ENCODE measurements at places on chromosomes 11 and 22.

DNA sequence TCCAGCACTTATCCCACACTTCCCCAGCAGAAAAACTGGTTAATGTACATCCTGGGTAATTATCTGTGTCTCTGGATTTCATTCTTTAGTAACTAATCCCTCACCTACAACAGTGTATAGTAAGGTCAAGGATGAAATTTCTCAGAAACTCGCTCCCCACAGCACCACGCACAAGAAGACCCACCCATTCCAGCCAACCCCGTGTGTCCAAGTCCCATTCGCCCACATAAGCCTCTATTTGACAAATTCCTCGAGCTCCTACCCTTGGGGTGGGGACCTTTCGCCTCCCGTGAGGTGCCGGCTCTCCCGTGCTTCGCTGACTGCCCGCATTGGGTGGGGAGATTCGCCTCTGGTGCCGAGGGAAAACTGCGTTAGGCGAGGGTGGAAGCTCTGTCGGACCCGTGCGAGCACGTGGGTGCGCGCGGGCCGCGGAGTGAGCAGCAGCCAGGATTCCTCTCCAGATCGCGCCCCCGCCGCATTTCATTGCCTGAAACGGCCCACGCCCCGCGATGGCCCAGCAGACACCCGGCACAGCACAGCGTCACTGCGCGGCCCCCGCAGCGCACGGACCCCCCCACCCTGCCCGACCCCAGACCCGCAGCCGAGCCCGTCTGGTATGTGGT is 866 bp downstream of the EXPH5 start:
- DNase-seq, result no peak

GRCh38 chr11:44377121-44377520 is 67.2 kb upstream of the ALX4 start:
- DNase-seq, result no peak

- no peak for DNase-seq
Measured at GRCh38 chr22:29030016-29030617, 31.5 kb downstream of the C22orf31 start.

- no peak for DNase-seq
Measured at GRCh38 chr22:45329530-45329936, 19.8 kb downstream of the FAM118A start.

DNA sequence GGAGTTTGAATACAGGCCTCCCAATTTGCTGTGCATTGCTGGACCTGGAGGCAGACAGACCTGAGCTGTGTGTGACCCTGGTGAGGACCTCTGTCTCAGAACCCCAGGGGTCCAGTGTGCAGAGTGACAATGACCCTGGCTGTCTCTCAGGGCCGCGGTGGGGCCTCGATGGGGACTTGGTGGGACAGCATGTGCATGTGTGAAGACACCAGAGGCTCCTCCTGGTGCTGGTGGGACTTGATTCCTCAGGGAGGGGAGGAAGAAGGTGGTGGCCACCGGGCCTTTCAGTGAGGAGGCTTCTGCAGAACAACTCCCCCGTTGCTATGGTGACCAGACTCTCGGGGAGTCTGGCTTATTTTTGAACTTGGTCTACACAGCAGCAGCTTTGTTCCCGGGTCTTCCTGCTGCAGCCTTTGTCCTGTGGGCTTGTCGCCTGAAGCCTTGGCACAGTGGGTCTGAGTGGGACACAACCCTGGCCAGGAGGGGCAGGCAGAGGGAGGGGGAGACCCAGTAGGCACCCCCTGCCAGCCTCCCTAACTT is 35.3 kb downstream of the MCM5 start:
- DNase-seq, result no peak

DNA sequence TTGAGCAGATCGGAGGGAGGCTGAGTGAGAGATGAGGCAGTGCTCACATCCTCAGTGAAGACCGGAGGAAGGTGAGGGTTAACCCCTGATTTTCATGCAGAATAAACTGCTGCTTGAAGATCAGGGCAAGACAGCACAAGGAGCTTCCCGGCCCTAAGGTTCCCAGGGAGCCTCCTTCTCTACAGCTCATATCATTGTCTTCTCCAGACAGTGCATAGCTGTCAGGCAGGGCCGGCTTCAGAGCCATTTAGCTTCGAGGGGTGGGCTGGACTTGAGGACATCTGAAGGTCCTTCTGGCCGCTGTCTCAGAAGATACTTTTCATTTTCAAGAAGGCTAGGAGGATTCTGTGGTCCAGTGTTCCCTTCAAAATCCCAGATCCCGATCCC is 7.2 kb downstream of the ADAMTS8 start:
- DNase-seq, result no peak

- DNase-seq, result no peak
Measured at GRCh38 chr11:121461843-121462242, 9.1 kb upstream of the SORL1-AS1 start.

DNA sequence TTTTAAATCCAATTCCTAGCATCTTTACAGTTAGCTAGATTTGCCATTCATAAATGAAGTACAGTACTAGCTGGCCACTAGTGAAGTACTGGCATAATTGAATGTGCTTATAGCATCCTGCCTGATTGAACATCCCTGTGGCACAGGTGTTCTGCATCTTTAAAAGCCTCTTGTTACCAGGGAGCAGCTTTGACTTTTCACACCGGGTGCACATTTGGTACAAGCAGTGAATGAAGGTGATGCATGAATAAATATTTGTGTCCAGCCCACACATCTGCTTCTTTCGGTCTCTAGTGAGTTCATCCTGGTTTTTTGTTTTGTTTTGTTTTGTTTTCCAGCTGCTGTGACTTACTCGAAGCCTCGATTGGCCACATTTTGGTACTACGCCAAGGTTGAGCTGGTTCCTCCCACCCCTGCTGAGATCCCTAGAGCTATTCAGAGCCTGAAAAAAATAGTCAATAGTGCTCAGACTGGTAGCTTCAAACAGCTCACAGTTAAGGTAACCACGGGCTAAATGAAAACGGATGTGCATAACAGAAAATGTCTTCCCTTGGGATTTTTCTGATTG is 5.3 kb downstream of the ATP5MG start:
- DNase-seq, result no peak

GRCh38 chr11:18309691-18310090 is 12.2 kb downstream of the HPS5 start:
- no peak for DNase-seq

DNA sequence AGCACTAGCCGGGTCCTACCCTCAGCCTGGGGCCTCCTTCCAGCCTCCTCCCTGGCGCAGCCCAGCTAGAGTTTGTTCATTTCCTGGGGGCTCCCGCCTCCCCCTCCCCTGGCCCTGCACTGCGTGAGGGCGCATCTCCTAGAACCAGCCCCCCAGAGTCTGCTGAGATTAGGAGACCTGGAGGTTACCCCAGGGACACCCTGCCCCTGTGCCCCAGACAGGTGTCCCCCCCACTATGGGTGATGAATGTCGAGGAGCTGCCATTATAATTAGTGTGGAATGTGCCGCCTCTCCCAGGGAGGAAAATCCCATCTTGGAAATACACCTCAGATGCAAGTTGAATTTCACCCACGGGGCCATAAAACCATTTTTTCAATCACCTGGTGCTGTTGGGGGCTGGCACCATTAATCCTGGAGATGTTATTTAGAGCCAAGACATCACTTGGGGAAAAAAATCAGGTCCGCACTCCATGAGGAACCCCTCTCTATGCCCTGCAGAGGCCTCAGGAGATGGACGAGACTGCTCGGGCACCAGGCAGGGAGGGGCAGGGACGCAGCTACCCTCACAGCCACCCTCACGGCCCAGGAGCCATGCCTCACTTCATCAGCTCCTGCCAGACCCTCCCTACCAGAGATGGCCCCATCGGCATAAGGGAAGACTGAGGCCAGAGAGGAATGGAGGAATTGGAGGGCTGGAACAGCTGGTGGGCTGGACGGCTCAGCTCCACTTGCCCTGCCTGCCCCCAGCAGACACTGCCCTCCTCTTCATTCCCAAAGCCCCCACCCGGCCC is 197.5 kb downstream of the IGLL1 start:
- DNase-seq, result no peak

DNA sequence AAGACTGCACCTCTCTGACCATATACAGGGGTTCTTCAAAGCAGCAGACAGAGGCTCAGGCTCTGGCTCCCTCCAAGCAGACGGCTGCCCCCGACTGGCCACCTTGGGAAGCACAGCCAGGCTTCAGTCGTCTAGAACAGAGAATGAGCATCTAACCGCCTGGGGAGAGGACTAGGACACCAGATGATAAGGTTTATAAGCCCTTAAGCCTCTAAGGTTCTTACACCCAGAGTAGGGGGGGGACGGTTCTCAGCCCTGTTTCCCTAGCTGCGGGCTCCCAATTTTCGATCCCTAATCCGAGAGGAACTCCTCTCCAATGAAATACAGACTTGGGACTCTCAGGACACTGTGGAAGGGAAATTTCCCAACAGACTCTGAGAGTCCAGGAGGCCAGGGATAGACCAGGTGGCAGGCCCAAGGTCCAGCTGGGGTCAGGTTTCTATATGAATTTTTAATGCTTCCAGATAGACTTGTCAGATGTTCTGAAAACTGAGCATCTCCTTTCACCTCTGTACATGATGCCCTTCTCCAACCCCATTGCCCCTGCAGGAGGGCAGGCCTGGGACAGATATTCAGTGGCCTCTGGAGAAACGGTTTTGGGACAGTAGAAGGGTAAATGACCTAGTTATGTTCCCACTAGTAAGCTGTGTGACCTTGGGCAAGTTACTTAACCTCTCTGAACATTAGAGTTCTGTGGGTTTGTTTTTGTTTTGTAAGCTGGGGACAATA is 20.2 kb downstream of the RTN4RL2 start:
- DNase-seq, result no peak

GRCh38 chr11:35803115-35803514 is 140.5 kb downstream of the TRIM44 start:
- DNase-seq, result no peak

DNA sequence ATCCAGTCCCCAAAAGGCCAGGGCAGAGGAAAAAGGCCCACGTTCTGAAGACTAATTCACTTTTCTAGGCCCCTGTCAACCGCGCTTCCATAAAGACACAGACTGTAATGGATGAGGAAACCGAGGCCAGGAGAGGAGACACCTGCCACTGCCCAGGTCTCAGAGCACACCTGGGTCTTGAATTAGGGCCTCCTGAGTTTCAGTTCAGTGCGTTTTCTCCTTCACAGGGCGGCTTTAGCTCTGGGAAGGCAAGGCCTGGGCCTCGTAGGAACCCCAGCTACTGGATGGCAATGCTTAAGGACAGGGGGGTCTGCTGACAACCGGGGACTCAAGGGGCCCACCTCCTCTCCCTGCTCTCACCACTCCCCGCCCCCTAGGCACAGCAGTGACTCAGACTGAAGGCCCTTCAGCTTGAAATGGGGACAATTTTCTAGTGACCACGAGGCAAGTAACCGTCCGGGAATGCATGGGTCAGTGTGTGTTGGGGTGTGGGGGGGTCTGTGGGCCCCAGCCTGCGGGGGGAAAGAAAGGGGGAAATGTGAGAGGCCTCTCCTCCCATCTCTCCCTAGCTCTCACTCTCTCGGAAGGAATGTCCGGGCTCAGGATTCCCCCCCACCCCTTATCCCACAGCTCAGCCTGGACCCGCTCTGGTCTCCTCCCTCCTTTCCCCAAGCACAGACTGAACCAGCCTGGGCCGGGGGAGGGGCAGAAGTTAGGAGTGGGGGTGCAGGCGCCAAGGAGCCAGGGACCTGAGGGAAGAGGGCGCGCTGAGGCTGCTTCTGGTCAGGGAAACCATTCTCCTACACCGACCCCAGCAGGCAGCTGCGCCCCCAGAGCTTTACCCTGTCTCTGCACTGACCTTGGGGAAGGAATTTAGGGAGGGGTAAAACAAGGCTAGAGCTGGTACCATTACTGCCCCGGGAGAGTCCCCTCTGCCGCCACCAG is 17.2 kb downstream of the CREB3L1 start:
- DNase-seq, result no peak

DNA sequence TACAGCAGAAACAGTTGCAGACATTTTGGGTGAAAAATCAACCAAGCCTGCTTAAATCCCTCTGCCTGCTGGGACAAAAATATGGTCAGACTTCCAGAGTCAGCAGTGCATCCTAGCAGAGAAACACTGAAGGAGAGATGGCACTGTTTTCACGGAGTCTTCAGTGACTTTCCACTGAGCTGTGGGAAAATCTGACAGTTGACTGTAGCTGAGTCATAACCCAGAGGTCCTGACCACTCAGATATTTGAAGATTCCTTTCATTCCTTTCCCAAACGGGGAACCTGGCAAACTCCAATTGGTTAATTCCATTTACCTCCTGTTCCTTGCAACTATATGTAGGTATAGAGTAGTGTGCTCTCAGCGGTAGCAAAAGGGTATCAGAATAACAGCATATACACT is 20.9 kb upstream of the UPB1 start:
- DNase-seq, result no peak

DNA sequence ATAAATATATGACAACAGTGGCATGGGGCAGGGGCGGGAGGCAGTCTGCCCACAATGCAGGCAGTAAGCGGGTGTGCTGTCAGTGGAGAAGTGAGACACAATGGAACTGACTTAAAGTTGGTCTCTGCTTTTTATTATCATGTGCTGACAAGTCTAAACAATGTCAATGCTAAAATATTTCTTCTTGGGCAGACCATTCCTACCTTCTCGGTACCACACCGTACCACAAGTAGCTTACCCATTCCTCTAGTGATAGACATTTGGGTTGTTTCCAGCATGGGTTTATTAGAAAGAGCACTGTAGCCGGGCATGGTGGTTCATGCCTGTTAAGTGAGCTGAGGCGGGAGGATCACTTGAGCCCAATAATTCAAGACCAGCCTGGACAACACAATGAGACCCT is 2.6 kb upstream of the CHADL start:
- DNase-seq, result no peak

- no peak for DNase-seq
Measured at GRCh38 chr11:71335371-71335770, 83.0 kb upstream of the SHANK2 start.

GRCh38 chr22:44663256-44663999 is 38.6 kb upstream of the PRR5 start:
- no peak for DNase-seq

- no peak for DNase-seq
Measured at GRCh38 chr11:74321487-74322188, 10.2 kb upstream of the P4HA3 start.

DNA sequence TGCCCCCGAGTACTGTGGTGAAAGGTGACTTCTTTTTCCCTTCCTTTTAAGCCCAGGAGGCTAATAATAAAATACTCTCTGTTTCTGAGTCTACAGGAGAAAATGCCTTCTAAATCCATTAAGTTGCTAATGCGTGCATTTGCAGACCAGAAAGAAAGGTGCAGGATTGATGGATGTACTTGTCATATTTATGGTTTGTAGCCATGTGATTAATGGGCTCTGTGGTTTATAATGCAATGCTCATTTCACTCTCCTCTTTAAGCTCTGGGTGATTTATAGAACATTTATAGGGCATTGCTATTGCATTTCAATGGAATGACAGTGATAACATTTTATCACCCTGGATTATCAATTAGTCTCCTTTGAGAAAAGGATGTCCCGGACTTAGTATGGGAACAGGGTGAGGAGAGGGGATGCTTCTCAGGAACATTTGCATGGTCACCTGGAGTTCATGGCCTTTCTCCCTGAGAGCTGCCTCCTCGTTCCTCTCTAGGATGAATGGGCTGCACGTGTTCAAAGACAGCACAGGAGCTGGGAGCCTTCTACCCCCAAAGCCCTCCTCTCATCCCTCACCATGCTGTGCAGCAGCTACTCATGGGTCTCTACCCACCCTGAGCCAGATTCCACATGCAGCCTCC is 82.8 kb upstream of the HMGXB4 start:
- DNase-seq, result no peak

All from renal cortex interstitium (tissue), 15 donors.